ENCODE measurements at places on chromosomes 1 and 21. TPM values are rescaled to one million over a fixed set of nuclear protein-coding genes. Genes with fewer than 3 reads are reported as not detected.

FCRL2 gene
- not detected for total RNA-seq

ELAPOR1 gene
- total RNA-seq: 4.5 TPM

HTR6 gene
- total RNA-seq: not detected

KMO gene
- total RNA-seq: not detected

ADAMTS1 gene
- 2.0 TPM for total RNA-seq

OR2T11 gene
- total RNA-seq: not detected

SAMD11 gene
- total RNA-seq: not detected

MIA3 gene
- 50.0 TPM for total RNA-seq

UHMK1 gene
- total RNA-seq: 51.5 TPM

HMGB4 gene
- total RNA-seq: not detected

GJB3 gene
- total RNA-seq: not detected

OR2L5 gene
- not detected for total RNA-seq

KCND3 gene
- total RNA-seq: not detected

FCRL6 gene
- 0.61 TPM for total RNA-seq

NIPAL3 gene
- 44.2 TPM for total RNA-seq

GBP5 gene
- total RNA-seq: 362 TPM

DNA sequence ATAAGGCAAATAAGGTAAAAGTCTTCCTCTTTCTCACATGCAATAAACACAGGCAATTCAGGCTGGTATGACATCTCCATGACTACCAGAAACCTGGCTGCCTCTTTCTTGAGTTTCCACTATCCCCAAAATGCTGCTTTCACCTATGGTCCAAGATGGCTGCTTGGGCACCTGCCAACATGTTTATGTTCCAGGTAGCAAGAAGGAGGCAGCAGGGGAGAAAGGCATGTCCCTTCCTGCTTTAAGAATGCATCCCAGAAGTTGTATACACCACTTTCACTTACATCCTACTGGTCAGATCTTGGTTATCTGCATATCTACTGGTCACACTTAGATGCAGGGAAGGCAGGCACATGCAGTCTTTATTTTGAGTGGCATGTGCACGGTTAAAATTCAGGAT lies 19.4 kb upstream of the ACOT11 start:
- H3K4me3 ChIP-seq: no peak overlapping the region
- no peaks in the 10 kb centered on the region for H3K36me3 ChIP-seq
- no peak for DNase-seq
- no peak overlapping the region for H3K27ac ChIP-seq

GRCh38 chr1:42008264-42008663 lies 89.5 kb upstream of the HIVEP3 start:
- H3K27ac ChIP-seq: no peak overlapping the region
- DNase-seq: no peak
- H3K36me3 ChIP-seq: peaks cover 7% of the 10 kb centered on the region
- peaks cover 34% of the 10 kb centered on the region for H3K4me1 ChIP-seq

GRCh38 chr21:31781737-31782136 lies 49.8 kb upstream of the SCAF4 start:
- no peak overlapping the region for H3K27ac ChIP-seq
- no peak for DNase-seq
- peaks cover 2% of the 10 kb centered on the region for H3K4me1 ChIP-seq
- no peak overlapping the region for H3K4me3 ChIP-seq
- peaks cover 1% of the 10 kb centered on the region for H3K36me3 ChIP-seq

DNA sequence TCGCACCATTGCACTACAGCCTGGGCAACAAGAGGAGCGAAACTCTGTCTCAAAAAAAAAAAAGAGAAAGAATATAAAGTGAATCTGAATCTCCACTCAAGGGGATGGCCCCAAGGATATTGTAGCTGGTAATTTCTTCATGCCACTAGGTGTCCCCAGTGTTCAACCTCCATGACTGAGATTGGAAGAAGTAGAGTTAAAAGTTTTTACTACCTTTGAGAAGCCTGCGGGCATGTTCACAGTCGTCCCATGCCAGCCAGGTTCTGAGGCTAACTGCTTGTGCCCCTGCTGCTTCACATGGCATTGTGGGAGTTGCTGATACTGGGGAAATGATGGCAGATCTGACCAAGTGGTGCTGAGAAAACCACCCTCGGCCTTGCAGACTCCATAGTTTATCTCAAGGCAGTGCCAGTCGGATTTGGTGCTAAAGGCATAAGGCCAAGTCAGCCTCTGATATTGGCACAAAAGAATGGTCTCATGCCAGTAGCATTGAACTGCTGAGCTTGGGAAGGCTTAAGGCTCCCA lies 10.8 kb upstream of the SHISA4 start:
- peaks cover 25% of the 10 kb centered on the region for H3K36me3 ChIP-seq
- no peaks in the 10 kb centered on the region for H3K27me3 ChIP-seq
- H3K27ac ChIP-seq: no peak overlapping the region

DNA sequence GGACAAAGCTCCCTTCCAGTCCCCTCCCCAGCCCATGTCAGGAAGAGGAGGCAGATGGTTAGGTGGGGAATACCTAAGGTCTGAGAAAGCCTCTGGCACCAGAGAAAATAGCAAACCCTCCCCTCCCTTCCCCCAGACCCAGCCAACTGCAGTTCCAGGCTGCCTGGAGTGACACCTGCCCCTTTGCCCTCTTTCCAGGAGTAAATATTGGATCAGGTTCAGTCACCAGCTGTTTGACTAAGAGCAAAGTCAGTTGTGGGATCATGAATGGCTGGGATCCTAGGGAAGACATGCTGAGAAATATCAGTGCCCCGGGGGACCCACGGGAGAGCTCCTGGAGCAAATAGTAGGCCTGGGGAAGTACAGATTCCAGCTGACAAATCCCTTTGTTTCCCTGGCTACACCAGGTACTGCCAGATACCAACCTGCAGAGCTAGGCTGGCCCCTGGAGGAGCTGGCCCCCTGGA lies 12.2 kb upstream of the CDK18 start:
- no peak overlapping the region for H3K27ac ChIP-seq
- H3K4me1 ChIP-seq: peaks cover 31% of the 10 kb centered on the region
- no peak for DNase-seq
- no peaks in the 10 kb centered on the region for H3K36me3 ChIP-seq
- H3K4me3 ChIP-seq: no peak overlapping the region

DNA sequence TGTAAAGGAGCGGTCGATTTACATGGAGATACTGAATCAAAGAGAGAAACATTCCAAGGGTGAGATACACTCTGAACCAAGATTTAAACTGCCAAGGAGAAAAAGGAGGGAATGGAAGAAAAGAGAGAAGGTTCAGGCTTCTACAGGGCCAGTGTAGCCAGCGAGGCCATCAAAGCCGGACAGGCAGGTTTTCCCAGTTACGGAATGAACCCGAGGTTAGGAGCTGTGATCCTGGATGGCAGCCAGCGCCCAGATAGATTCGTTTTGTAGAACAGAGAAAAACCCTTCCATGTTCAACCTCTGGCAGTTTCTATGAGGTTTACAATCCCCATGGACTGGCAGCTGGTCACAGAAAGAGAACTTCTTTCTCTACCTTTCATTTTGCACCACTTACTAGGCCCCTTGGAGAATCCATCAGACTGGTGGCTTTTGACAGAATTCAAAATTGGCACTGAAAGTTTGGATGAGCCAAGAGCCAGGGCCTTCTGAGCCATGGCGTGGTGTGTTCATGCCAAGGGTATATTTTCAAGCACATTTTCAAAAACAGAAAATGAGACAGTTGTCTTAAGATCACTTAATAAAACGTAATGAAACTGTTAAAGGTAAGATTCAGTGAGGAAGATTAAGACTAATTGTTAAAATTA lies 171.5 kb downstream of the RUNX1 start:
- H3K27me3 ChIP-seq: no peaks in the 10 kb centered on the region
- no peak for DNase-seq
- H3K4me3 ChIP-seq: no peak overlapping the region
- no peak overlapping the region for H3K27ac ChIP-seq
- H3K36me3 ChIP-seq: peaks cover 43% of the 10 kb centered on the region
- H3K4me1 ChIP-seq: peaks cover 22% of the 10 kb centered on the region

DNA sequence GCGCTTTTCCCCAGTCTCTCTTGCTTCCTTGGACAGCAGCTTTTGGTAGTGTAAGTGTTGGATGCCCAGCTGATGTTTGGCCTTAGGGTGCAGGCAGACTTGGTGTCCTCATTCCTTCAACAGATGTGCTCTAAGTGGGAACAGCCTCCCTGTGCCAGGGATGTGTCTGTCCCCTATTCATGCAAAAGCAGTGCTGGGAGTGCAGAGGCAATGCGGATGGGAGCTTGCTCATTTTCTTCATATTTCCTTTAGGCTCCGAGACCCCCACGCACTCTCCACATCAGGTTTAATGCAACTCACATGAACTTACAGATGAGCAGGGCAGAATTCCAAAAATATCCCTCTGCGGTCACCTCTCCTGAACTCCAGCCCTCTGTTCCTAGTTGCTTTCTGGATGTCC lies 96.1 kb downstream of the IER5 start:
- no peak for DNase-seq
- H3K4me3 ChIP-seq: no peak overlapping the region
- no peaks in the 10 kb centered on the region for H3K36me3 ChIP-seq
- H3K4me1 ChIP-seq: peaks cover 8% of the 10 kb centered on the region
- peaks cover 17% of the 10 kb centered on the region for H3K27me3 ChIP-seq
- no peak overlapping the region for H3K27ac ChIP-seq

GRCh38 chr1:223153177-223154119 lies 10.4 kb upstream of the TLR5 start:
- H3K27me3 ChIP-seq: no peaks in the 10 kb centered on the region
- no peak overlapping the region for H3K4me3 ChIP-seq
- DNase-seq: no peak
- no peaks in the 10 kb centered on the region for H3K36me3 ChIP-seq
- H3K4me1 ChIP-seq: peaks cover 10% of the 10 kb centered on the region
- no peak overlapping the region for H3K27ac ChIP-seq

DNA sequence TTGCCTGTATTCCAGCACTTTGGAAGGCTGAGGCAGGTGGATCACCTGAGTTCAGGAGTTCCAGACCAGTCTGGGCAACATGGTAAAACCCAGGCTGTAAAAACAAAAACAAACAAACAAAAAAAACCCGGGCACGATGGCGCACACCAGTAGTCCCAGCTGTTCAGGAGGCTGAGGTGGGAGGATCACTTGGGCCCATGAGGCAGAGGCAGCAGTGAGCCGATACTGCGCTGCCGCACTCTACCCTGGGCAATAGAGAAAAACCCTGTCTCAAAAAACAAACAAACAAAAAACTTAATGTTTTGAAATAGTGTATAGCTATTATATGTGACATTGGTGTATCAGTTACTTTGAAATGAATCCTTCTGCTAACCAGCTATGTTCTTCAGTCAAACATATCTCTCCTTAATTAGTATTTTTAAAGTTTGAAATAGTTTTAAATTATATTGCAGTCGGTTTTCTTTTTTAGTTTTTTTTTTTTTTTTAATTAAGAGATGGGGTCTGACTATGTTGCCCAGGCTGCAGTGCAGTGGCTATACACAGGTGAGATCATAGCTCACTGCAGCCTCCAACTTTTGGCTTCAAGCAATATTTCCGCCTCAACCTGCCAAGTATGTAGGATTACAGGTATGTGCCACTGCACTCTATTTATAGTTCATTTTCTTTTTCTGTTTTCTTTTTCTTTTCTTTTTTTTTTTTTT lies 11.3 kb downstream of the SPEN start:
- no peak for DNase-seq
- H3K27ac ChIP-seq: no peak overlapping the region
- H3K36me3 ChIP-seq: peaks cover 5% of the 10 kb centered on the region
- H3K27me3 ChIP-seq: no peaks in the 10 kb centered on the region

DNA sequence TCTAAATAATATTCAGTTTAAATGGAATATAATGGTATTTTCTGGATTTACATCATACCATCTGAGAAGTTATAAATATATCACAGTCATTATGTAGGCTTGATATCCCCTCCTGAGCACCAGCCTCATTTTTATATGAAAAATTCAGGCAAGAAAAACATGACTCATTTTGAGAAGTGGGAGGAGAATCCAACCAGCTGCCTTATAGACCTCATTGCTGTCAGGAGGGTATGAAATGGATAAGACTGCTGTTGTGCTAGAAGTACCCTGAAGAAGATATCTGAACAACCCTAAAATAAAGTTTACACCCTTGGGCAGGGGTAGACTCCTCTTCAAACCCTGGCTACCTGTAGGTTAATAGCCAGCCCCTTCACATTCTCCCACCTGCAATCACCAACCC lies 8.8 kb downstream of the GIPC2 start:
- no peak overlapping the region for H3K27ac ChIP-seq
- H3K4me3 ChIP-seq: no peak overlapping the region
- peaks cover 9% of the 10 kb centered on the region for H3K27me3 ChIP-seq
- peaks cover 8% of the 10 kb centered on the region for H3K4me1 ChIP-seq
- H3K36me3 ChIP-seq: peaks cover 6% of the 10 kb centered on the region
- no peak for DNase-seq

- H3K4me1 ChIP-seq: peaks cover 11% of the 10 kb centered on the region
- peaks cover 29% of the 10 kb centered on the region for H3K27me3 ChIP-seq
- H3K4me3 ChIP-seq: no peak overlapping the region
- no peak for DNase-seq
- no peaks in the 10 kb centered on the region for H3K36me3 ChIP-seq
- no peak overlapping the region for H3K27ac ChIP-seq
These were observed 60.4 kb upstream of the HAO2 start for GRCh38 chr1:119308130-119308700.

GRCh38 chr1:37071829-37072228 lies 37.5 kb upstream of the GRIK3 start:
- no peak for DNase-seq
- no peaks in the 10 kb centered on the region for H3K36me3 ChIP-seq
- H3K4me1 ChIP-seq: no peaks in the 10 kb centered on the region
- H3K27me3 ChIP-seq: peaks cover 15% of the 10 kb centered on the region

- no peak overlapping the region for H3K27ac ChIP-seq
- H3K27me3 ChIP-seq: peaks cover 4% of the 10 kb centered on the region
- no peak overlapping the region for H3K4me3 ChIP-seq
- DNase-seq: no peak
- H3K4me1 ChIP-seq: peaks cover 9% of the 10 kb centered on the region
These were observed 5.2 kb upstream of the FNDC10 start for GRCh38 chr1:1605034-1605591.

DNA sequence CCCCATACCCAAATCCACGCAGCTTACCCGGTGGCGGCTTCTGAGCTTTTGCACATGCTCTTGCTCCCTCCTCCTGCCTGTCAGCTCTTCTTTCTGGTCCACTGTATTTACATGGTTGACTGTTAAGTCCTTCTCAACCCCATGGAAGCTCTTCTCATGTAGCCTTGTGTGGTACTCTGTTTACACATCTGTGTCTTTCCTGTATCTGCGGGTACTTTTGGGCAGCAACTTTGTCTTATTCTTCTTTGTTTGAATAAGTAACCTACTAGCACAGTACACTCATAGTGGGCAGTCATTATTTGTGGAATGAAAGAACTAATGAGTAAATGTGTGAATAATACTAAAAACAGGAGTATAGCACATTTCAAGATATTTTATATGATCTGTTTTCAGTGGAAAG lies 88.5 kb upstream of the GPR88 start:
- H3K27me3 ChIP-seq: no peaks in the 10 kb centered on the region
- H3K4me3 ChIP-seq: peak overlapping the region; percentile 73
- peaks cover 90% of the 10 kb centered on the region for H3K4me1 ChIP-seq

- DNase-seq: no peak
- H3K27me3 ChIP-seq: peaks cover 2% of the 10 kb centered on the region
- H3K4me1 ChIP-seq: no peaks in the 10 kb centered on the region
These were observed 31.7 kb upstream of the CDC42BPA start for GRCh38 chr1:227349967-227350366.

- H3K27me3 ChIP-seq: no peaks in the 10 kb centered on the region
- peaks cover 2% of the 10 kb centered on the region for H3K36me3 ChIP-seq
- no peak for DNase-seq
- no peaks in the 10 kb centered on the region for H3K4me1 ChIP-seq
These were observed 120.4 kb upstream of the FGGY start for GRCh38 chr1:59176471-59176870.

GRCh38 chr1:204283711-204284651 lies 70.2 kb upstream of the GOLT1A start:
- peaks cover 48% of the 10 kb centered on the region for H3K27me3 ChIP-seq
- no peak overlapping the region for H3K4me3 ChIP-seq
- no peaks in the 10 kb centered on the region for H3K36me3 ChIP-seq
- no peak overlapping the region for H3K27ac ChIP-seq
